ENCODE measurements at places on chromosomes 5 and 9.
A peak's percentile ranks its signal among the peaks of the same experiment; 100 is the strongest.

DNA sequence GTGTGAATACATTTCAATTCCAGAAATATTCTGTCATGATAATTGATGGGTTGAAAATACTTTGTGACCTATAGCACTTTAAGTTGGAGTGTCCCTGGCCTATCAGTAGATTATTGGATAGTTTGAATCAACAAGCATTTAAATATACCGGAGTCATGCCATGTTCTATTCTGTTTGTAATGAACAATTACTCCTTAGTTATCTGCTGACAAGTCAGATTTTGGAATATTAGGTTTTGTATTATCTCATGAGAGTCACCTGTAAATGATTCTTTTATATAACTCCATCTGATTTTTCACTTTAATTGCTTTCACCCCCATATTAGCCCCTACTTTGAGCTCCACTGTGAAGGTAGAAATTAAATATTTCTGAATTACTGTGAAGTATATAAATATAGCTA lies 92.5 kb upstream of the SH3GL2 start:
- no peak for DNase-seq

GRCh38 chr5:124162767-124163532 lies 583.5 kb downstream of the ZNF608 start:
- peak; percentile 14 for DNase-seq

DNA sequence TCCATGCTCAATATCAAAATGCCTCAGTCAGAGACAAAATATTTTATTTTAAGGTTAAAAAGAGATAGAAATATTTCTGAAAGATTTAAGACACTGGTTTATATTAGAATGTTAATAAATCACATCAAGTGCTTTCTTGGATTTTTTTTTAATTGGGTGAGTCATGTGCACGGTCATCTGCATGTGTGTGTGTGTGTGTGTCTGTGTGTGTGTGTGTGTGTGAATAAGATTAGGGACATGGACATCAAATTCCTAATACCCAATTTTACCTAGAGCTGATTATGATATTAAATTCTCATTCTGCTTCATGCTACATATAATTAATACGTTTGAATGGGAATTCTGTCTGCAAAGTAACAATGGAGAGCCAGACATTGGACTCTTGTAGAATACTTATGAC lies 122.9 kb downstream of the BASP1 start:
- DNase-seq = peak; percentile 48

DNA sequence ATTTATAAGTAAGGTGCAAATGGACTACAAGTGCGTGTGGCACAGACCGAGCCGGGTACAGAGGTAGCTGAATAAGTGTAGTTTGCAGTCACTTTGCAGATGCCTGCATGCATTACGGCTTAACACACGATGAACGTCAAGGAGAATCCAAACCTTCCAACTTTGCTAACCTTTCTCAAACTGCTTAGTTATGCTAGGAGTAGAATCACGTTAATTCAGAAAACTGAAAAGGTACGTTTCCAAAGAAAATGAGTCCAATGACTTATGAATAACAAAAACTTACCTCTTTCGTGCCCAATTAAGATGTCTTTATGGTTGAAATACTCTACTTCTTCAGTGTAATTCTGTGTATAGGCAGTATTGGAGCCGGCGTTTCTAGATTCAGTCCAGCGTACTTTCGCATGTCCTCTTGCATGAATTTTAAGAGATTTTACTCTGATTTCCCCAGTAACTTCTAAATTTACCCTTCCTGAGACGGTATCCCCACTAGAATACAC lies 539 bp downstream of the ARRDC3 start:
- peak; percentile 38 for DNase-seq

DNA sequence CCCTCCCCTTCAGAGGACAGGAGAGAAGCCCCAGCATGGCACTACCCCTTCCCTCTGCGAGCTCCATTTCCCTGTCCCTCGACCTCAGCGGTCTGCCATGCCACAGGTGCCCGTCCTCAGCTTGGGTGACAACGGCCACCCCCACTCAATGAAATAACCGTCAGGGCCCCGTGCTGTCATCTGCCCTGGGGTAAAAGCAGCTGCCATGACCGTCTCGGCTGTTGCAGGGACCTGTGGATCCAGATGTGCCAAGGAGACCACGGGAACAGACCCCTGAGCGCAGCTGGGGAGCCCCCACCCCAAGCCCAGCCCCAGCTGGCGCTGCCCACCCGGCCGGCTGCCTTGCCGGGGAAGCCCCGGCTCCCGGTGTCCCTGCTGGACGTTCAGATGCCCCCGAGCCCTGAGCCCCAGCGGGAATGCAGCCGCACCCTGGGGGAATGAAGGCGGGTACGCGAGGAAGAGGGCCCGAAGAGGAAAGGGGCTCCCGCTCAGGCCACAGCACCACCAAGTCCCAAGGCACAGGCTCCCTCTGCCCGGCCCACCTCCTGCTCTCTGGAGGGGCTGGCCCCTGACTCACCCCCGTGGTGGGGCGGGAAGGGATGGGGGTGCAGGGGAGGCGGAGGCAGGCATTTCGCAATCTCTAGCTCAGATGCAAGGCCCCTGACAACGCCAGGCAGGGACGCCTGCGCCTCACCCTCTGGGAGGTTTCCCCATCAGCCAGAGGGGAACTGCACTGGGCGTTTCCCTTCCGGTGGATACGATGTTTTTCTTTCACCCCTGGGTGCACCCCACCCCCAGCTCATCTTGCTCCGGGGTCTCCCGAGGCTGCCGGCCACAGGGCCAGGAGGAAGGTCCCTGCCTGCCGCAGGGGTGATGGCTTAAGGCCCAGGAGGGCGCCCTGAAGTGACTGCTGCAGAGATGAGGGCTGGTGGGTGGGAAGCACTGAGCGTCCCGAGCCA lies 49.2 kb downstream of the NACC2 start:
- DNase-seq = peak; percentile 51
